ENCODE measurements at places on chromosomes 7 and 10. TPM values are rescaled to one million over a fixed set of nuclear protein-coding genes. Genes with fewer than 3 reads are reported as not detected.
A peak's percentile ranks its signal among the peaks of the same experiment; 100 is the strongest.

- peak; percentile 88 for DNase-seq
These were observed 4.8 kb upstream of the TRDMT1 start for GRCh38 chr10:17206210-17206709.

DNA sequence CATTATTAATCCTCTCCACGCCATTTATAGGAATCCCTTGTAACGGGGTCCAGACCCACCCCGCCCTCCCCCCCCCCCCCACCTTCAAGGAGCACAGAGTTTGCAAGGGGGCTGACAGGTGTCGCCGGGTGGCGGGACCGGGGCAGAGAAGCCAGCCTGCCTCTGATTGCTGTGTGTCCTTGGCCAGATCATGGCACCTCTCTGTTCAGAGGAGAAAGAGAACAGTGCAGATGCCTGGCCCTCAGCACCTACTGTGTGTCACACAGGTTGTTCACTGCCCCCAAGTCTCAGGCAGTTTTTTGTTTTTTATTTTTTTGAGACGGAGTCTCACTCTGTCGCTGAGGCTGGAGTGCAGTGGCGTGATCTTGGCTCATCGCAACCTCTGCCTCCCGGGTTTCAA, 5.4 kb upstream of the MICALL2 start:
- no peak for DNase-seq

DNA sequence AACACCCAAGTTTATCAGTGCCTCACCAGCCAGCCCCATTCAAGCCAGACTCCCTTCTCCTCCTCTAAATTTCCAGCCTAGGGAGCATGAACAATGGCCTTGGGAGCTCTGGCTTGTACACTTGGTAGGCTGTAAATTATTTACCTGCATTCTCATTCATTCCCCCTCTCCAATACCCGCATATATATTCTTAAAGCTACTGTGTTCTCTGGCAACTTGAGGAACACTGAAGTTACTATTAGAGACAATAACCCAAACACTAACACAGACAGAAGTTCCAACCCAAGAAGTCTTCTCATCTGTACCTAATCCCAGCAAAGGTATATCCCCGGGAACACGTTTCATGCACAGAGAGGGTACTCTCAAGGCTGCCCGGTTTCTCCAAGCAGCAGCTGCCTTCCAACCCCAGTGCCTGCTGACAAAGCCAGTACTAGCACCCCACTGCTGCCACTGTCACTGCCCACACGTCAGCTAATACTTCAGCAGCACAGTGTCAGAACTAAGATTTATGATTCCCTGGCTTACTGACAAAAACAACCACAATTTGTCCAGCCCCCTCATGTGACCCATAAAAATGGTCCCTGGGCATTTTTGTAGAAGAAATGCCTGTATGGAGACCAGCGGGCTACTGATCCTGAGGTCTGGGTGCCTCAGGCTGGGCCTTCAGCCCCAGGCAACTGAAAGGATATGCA, 3.1 kb downstream of the WDR91 start:
- no peak for DNase-seq

GRCh38 chr7:17487343-17487742, 188.9 kb downstream of the AHR start:
- DNase-seq, result no peak

- DNase-seq, result no peak
These were observed 14.8 kb upstream of the CH25H start for GRCh38 chr10:89221919-89222318.

- no peak for DNase-seq
These were observed 19.7 kb downstream of the FAM53B start for GRCh38 chr10:124724279-124725027.

DNA sequence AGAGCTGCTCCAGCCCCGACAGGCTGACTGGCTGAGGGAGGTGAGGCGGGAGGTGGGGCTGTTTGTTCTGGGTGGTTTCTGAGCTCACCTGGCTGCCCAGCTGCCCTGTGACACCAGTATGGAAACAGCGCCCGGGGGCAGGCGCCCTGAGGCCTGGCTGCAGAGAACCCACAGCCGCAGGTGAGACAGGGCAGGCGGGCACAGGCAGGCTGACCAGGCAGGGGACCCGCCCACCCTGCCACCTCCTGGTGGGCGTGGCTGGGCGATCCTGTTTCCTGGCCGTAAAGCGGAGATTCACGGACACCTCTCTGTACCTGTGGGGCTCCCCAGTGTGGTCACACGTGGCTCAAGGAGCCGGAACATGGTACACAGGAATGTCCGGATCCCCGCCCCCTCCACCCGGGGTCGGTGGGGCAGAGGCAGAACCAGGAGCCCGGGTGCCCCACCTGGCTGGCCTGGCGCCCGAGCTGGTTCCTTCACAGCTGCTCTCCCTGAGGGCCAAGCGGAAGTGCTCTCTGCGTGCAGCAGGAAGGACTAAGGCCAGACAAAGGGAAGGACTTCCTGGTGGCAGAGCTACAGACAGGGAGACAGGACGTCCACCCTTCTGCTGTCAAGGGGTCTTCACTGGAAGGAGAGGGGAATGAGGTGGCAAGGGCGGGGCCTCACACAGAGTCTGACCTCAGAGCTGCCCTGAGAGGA, 3.9 kb downstream of the MICALL2 start:
- no peak for DNase-seq

- peak; percentile 92 for DNase-seq
These were observed 171.8 kb downstream of the SUGCT start for GRCh38 chr7:40306596-40306995.

DNA sequence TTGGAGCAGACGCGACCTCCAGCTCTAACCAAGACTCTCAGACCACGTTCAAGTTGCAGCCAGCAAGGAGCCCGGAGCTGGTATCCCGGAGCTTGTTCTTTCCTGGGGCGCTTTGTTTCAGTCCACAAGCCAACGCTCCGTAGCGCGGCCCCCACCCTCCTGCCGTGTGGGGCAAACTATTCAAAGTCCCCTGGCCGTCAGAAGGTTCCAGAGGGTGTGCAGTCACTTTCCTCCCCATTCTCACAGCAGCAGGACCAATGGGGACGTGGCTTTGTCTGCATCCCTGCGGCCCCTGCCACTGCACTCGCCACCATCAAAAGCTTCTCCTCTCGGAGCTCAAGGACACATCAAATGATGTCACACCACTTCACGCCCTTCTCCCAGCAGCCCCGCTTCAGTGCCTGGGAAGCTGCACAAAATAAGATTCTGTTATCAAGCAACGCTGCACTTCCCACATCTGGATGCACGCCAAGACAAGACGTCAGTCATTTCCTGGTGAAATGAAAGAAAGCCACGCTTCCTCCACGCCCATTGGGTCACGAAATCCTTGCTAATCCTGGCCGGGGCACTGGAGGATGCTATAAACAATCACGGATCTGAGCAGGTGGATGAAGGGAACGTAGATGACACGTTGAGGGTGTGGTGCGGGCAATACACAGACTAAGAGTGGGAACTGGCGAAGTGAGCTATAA, 348.2 kb downstream of the PTPRN2 start:
- DNase-seq, result no peak

PDIA4 gene
- 304 TPM for total RNA-seq

TAS2R5 gene
- total RNA-seq, result not detected

KCNIP2 gene
- 0.17 TPM for total RNA-seq
